WTC11 (cell line): ENCODE measurements at places on chromosomes 5 and 9. TPM values are rescaled to one million over a fixed set of nuclear protein-coding genes. Genes with fewer than 3 reads are reported as not detected.

GRCh38 chr9:114501796-114502682 is 3.2 kb downstream of the WHRN start:
- peak; percentile 44 for DNase-seq

DNA sequence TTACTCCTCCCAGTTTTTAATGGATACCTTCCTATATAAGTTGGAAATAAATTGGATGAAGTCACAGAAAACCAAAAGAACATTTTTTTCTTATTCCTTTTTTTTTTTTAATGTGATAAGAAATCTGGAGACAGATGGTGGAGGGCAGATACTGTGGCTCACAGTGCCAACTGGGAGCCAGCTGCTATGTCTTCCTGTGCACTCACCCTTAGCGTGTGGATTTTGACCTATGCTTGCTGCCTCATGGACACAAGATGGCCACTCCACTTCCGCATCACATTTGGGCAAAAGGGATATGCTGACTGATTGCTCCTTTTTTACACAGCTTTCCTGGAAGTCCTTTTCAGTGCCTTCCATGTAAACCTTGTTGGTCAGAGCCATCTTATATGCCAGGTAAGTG is 342.6 kb downstream of the MAN2A1 start:
- DNase-seq = no peak

DNA sequence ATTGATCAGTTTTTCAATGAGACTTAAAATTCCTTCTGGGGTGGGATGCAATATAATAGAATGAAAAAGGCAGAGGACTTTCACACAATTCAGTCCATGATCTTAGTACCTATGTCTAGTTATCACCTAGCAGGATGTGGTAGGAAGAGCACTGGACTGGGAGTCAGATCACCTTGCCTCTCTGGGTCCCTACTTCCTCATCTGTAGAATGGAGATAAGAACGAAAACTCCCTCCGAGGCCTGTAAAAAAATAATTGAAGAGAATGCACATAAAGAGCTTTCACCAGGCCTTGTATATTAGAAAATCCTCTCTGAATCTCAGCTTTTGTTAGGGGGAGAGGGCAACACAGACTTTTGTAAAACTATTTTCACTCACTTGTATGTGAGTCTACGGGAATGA is 681 bp upstream of the TMEFF1 start:
- no peak for DNase-seq

GRCh38 chr5:168291342-168291963 is at the start of gene WWC1:
Gene WWC1, plus strand, starts transcription at chr5:168291645. Its CDS starts 508 bp downstream, at chr5:168292153.
- peak; percentile 90 for DNase-seq

GRCh38 chr5:124395926-124396325 is 350.5 kb downstream of the ZNF608 start:
- no peak for DNase-seq

GRCh38 chr5:2005101-2006041 is 122.6 kb upstream of the IRX4 start:
- no peak for DNase-seq

- DNase-seq = no peak
Measured at GRCh38 chr9:94745806-94746540, 19.5 kb downstream of the AOPEP start.

DNA sequence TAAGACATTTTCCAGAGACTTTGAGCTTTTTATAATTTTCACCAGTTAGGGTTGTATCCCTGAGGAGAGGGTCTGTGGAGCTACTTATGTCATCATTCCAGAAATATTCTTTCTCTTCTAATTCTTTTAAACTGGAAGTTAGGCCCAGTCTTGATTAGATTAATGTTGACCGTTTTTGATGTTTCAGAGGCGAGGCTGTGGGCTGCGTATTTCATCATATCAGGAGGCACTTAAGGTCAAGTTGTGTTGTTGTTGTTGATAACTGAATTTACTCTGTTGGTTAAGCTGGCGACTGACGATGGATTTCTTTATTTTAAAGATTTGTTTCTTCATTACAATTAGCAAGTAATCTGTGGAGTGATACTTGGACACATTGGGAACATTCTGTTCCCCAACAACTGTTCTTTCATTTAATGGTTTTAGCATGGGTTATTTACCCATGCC is 20.1 kb downstream of the IPO11 start:
- DNase-seq = no peak

DNA sequence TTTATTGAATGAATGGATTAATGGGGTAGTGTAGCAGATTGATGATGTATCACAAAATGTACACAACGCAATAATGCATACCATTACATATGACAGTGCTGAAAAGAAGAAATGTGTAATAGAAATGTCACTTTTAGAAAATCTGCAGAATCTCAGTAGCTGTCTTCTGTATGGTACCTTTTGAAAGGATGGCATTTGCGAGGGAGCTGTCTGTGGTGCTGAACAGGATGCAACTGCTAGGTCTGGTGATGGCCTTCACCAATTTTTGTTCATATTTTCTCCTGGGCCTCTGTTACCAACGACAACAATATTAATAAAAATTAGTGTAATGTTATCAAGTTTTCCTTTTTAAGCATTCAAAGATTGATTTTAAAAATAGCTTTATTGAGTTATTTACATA is 36.2 kb upstream of the OTULIN start:
- DNase-seq = peak; percentile 65

DNA sequence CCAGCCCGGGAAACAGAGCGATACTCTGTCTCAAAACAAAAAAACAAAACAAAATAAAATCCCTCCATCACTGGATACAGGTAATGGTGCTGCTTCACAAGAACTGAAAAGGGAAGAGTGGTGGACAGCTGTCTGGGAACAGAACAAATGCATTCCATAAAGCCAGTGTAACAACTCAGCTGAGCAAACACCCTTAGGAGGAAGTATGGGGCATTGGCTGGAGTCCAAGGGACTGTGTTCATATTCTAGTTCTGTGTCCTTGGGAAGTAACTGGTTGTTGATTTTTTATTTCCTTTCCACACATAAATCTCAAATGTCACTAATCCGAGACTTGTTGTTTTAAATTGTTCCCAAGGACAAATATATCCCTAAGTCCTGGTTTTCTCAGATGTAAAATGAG is 38.3 kb downstream of the HTR1A start:
- DNase-seq = no peak

DNA sequence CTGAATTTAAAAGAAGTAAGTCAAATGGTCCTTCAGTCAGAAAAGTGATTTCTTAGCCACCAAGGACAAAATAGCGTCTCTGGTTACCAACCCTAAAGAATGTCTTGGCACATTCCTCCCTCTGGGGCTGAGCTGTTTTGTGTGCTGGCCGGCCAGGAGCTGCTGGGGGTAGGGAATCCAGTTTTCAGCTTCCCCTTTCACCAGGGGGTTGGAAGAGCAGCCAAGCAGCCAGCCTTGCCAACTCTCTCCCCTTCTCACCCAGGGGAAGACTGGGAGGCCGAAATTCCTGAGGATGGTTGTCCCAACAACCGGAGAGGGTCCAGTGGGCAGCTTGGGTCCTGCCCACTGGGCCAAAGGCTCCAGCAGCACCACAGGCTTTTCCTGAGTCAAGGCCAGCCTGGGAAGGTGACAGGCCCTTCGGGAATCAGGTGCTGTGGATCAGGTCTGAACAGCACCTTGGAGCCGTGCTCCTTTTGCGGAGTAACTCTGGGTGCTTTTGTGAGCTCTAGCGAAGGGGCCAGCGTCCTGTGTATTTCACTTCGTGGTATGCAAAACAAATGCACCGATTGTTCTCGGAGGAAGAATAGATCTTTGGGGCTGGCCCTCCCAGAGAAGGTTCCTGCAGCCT is 4.2 kb downstream of the WWC1 start:
- peak; percentile 75 for DNase-seq

- DNase-seq = no peak
Measured at GRCh38 chr9:113579283-113580040, 115.9 kb downstream of the RGS3 start.

- DNase-seq = no peak
Measured at GRCh38 chr5:146620031-146620668, 104.2 kb upstream of the GPR151 start.

DNA sequence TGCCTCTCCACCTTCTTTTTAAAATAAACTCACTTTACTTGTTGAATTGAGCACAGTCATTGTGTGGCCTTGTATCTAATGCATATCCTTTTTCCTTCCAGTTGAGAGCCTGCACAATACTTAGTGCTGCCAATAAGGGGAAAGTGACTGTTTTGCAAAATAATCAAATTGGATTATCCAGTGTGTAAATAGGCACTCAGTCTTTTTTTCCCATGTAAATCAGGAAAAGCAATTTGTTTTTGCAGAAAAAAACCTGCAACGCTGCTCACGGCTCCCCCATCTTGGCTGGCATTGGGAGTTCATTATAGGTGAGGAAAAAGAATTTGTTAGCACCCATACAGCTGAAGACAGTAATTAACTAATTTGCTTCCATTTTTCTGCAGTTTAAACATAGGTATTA is 299.9 kb downstream of the CSNK1G3 start:
- DNase-seq = no peak

DNA sequence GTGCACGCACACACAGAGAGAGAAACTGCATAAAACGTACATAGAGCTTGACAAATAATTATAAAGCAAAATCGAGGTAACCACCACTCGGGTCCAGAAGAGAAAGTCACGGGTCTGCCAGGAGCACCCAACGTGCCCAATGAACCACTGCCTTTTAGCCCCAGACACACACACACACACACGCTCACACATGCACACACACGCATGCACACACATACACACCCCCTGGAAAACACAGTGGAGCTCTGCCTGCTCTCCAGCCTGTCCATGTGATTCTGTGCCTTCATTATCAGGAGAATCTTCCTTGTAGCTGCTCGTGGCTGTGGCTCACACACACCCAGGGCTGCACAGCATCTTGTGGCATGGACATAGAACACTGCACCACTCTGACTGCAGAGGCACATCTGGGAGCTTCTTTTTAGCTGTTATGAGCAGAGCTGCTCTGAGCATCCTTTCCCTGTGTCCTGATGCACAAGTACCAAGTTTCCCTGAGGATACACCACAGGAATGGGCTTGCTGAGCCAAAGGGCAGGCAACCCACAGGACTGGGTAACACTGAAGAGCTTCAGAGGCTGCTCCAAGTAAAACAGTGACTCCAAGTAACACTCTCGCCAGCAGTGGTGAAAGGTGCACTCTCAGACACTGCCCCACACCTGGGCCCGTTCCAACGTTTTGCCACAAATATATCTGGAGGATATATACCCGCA is 58.9 kb downstream of the CAMSAP1 start:
- no peak for DNase-seq

GRCh38 chr5:96852759-96853158 is 23.5 kb upstream of the ERAP2 start:
- no peak for DNase-seq

- no peak for DNase-seq
Measured at GRCh38 chr9:95626885-95627558, 110.3 kb upstream of the PTCH1 start.

GRCh38 chr5:110751902-110752762 is 13.3 kb downstream of the SLC25A46 start:
- no peak for DNase-seq

GRCh38 chr5:172417130-172417841 is 37.0 kb downstream of the SH3PXD2B start:
- DNase-seq = no peak

- no peak for DNase-seq
Measured at GRCh38 chr9:107439991-107440456, 49.5 kb downstream of the KLF4 start.

DNA sequence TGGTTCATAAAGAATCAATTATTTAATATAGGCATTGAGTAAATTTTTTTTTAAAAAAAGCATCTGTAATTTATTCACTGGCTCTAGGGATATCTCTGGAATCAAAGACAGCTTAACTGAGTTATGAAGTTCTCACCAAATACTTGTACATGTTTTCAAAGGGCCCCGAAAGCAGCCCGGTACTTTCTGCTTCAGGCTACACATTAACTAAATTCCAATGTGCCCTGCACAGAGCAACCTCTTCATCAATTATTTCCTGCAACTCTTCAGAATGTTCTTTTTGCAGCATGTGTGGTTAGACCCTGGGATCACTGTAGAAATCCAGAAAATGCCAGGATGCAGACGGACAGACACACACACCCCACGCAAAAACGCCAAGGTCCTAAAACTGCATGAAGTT is 209.0 kb downstream of the EFNA5 start:
- DNase-seq = no peak

DNA sequence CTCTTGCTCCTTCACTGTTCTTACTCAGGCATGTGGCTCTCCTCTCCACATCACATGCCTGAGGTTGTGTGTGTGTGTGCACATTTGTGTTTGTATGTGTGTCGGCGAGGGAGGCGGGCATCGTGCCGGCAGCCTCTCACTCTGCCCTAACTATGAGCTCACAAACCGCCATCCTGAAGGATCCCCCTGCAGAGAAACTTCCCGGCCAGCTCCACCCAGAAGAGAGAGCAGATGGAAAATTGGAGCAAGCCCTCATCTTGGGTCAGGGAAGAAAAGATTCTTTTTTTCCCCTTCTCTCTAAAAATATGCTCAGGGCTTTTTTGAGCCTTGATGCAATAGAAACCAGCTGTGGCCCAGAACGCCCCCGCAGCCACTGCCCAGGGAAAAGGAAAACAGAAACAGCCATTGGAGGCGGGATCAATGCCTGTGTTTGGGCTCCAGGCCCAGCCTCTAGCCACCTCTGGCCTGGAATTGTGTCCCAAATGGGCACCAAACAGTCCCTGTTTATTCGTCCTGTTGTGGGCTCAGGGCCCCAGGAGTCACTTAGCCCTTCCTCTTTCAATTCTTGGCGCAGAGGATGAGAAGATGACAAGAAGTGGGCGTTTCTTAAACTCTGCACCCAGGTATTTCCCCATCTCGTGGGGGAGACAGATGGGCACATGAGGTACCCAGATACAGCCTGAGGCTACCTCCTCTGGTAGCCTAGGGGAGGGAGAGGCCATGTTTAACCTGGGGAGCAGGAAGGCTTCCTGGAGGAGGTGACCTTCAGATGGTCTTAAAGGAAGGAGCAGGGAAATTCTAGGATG is 151.5 kb downstream of the RGS3 start:
- DNase-seq = no peak

GRCh38 chr9:90162819-90163218 is 479.8 kb downstream of the DIRAS2 start:
- no peak for DNase-seq

DNA sequence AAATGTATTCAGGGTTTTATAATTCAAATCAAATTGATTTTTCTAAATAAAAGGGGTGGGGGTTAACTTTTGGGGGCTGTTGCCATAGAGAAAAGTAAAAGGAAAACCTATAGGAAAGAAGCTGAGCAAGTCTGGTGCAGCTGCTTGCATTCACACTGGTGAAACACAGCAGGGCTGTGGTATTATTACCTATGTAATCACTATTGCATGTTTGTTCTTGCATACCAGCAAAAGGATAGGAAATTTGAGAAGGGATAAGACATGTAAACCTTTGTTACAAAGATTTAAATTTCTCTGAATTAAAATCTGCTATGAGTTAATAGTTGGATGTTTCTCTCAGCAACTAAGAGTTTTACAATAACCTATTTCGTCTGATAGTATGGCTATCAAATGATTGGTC is 346.7 kb downstream of the EFNA5 start:
- DNase-seq = no peak

Gene PCDHA6
- total RNA-seq = 2.0 to 2.4 TPM (median 2.4 TPM) in 3 replicates

Gene CDO1
- 13.2 to 22.7 TPM (median 20.0 TPM) in 3 replicates for total RNA-seq

Gene PLPP7
- 4.2 to 4.9 TPM (median 4.7 TPM) in 3 replicates for total RNA-seq

Gene FCHSD1
- 43.6 to 50.3 TPM (median 44.8 TPM) in 3 replicates for total RNA-seq

Gene RIGI
- total RNA-seq = 6.0 to 7.5 TPM (median 6.2 TPM) in 3 replicates

Gene SLC34A1
- not detected in 3 replicates for total RNA-seq

Gene SLC12A7
- total RNA-seq = 28.1 to 29.9 TPM (median 29.9 TPM) in 3 replicates
